ENCODE measurements at places on chromosomes 1 and 21.

DNA sequence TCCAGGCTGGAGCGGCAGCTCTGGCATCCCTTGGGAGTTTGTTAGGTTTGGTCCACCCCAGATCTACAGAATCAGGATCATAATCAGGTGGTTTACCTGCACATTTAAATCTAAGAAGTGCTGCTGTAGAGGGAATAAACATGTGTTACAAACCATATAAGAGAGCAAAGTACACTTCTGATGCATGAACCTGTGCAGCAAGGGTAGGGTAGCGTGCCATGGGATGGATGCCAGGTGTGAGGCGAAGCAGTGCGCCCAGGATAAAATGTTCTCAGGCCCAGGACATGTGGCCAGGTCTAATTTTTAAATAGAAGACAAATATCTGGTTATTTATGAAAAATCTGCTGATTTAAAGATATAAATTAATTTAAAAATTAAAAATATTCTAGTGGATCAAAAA, 308.8 kb upstream of the USP24 start:
- DNase-seq, result no peak

- no peak for DNase-seq
Observed at GRCh38 chr1:198187973-198188588, 31.3 kb downstream of the NEK7 start.

- no peak for DNase-seq
Observed at GRCh38 chr1:167792188-167792565, 70.4 kb downstream of the MPZL1 start.

GRCh38 chr1:152745289-152745704, 12.5 kb upstream of the KPRP start:
- no peak for DNase-seq
